ENCODE measurements at places on chromosomes 12 and 14.
A peak's percentile ranks its signal among the peaks of the same experiment; 100 is the strongest.

DNA sequence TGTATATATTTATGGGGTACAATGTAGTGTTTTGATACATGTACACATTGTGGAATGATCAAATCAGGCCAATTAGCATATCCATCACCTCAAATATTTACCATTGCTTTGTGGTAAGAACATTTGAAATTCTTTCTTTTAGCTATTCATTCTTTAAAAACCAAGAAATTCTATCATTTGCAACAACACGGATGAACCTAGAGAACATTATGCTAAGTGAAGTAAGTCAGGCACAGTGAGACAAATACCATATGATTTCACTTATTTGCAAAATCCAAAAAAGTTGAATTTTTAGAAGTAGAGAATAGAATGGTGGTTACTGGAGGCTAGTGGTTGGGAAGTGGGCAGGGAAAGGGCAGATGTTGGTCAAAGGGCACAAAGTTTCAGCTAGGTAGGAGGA is 129.3 kb upstream of the PTPRQ start:
- no peak for DNase-seq

DNA sequence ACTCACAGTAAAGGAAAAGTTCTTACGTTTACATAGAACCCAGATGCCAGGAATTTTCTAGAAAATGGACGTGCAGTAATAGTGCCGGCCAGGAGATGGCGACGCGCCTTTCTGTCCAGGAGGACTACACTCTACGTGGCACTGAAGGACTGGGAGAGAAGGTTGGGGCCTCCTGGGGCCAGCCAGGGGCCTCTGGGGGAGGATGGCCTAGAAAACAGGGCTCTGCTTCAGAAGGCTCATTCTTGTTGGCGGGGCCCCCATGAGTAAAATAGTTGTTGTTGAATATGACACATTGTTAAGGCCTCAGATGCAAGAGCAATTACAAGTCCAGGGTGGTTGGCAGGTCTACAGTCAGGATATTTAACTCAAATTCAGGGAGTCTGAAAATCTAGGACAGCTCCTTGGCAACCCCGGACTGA is 120.1 kb upstream of the MAX start:
- peak; percentile 32 for DNase-seq

DNA sequence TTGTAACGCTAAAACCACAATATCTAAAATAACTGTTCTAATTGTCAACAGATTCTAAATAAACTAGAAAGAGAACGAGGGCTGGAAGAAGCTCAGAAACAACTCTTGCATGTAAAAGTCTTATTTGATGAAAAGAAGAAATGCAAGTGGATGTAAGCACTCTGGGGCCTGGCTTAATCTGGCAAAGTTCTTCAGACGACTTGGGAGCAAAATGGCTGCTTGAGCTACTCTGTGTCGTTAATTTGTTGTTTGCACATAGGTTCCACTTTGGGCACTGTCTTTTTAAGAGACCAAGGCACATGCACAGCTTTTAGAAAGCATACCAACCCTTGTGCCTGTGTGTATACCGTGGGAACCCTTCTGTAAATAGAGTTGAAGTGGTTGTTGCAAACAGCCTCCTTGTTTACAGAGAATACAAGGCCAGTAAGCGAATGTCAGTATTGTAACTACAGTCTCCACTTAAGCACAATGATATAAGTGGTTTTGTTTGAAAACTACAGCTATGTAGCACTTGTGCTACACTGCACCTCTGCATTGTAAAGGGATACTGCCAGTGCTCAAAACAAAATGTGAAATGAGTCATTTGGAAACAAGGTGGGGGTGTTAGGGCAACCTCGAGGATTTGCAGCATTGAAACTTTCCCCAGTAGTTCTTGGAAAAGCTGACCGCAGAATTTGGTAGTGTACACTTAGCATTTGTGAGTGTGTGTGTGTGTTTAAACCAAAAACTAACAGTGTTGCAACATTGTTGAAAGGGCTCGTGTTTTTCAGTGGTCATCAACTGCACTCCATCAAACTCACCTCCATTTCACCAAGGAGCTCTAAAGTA is 154.3 kb downstream of the CEP83 start:
- DNase-seq, result no peak

DNA sequence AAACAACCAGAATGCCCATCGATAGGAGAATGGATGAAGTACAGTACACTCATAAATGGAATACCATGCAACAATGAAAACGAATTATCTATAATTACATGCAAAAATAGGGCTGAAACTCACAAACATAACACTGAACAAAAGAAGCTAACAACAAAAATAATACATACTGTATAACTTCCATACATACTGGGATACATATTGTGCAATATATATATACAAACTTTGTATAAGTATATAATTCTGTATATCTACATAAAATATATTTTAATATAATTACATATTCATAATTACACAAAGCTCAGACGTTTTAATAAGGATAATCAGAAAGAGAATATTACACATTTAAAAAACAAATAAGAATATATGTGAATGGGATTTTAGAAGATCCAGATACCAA is 90.2 kb downstream of the CDK17 start:
- no peak for DNase-seq

- DNase-seq, result no peak
Observed at GRCh38 chr12:56389412-56389811, 26.8 kb upstream of the APOF start.

DNA sequence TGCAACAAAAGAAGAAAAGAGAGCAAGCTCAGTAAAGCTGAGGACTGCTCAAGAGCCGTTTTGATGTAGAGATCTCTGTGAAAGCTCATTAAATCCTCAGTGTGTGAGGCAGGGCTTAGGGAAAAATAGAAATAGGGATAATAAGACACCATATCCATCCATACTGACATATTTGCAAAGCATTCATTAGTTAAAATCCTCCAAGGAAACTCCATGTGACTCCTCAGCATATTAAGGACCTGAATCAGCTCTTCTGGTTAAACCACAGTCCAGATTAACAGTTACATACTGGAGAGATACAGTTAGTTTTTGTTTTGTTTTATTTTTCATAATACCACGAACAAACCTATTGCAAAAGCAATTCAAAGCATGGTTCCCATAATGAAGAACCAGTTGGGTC is 288.2 kb downstream of the PAWR start:
- no peak for DNase-seq

DNA sequence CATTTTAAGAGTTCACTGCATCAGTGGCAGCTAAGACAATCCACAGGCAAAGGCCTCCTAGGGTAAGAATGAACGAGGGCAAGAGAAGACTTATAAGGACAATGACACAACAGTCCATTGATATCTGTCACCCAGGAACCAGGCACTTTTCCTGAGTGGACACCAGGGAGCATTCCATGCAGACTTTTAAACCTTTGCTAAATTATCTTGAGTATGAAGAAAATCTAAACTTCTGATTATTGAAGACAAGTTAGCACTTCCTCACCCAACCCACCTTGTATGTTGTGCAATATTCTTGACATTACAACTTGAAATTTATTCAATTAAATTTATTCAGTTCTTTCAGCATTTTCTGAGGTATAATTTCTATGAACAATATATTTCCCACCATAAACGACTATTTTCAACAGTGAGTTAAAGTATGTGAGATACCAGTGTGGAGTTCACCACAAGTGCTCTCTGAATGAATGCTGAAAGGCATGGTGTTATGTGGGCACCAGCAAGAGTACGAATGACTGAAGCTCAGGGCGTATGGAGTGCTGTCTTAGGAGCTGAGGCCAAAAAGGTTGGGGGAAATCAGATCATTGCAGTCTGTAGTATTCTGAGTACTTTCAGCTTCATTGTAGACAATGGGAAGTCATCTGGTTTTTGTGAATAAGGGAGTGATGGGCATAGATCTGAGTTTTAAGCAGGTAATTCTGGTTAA is 124.3 kb upstream of the LMNTD1 start:
- no peak for DNase-seq
